ENCODE measurements at places on chromosomes 6 and 20.
A peak's percentile ranks its signal among the peaks of the same experiment; 100 is the strongest.

DNA sequence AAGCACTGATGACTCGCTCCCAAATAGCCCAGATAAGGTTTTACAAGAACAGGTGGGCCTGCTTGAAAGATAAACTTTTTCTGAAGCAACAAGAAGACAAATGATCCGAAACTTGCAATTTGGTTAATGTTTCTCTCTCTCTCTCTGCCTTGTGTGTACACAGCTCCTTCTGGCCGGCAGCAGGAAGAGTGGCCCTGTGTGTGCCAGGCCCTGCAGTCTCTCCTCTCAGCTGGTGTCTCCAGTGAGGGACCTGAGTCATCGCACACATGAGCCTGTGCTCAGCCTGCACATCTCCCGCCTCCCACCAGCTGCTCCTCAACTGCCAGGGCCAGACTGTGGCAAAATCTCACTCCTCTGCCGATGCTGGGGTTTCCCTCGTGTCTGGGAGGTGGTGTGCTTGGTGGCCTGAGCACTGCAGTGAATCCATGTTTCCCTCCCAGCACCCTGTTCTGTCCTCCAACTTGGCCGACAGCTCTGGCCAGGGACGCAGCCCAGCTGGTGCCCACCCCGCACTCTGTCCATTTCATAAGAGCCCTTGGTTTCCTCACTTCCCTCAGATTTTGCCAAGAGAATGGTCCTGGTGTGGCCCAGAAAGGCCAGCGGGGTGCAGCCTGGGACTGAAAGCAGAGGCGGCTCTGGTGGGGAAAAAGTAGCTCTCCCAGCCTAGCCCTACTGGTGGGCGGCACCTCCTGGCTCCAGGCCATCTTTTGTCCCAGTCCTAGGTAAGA is 49.4 kb downstream of the ERMARD start:
- DNase-seq: peak; percentile 68

DNA sequence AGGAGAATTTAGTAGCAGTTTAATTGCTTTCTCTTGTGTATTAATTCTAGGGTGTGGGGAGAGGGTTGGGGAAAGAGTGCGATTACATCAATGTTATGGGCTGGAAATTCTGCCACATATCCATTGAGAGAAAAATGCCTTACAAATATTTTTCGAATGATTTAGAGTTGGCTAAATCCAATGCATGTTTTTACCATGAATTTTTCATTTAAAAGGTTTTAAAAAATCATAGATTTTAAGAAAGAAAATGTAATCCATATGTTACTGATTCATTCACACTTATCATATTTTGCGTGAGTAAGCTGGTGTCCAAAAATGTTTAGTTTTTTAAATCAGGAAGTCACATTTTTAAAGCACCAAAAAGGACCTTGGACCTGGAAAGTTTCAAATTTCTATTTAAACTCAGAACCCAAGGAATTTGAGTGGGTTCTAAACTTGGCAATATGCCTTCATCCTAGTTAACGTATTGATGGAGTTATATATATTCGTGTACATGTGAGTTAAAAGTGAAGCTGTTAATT is 627.4 kb upstream of the CITED2 start:
- DNase-seq: peak; percentile 77

GRCh38 chr20:58963060-58963584 is 17.9 kb upstream of the NELFCD start:
- no peak for DNase-seq

DNA sequence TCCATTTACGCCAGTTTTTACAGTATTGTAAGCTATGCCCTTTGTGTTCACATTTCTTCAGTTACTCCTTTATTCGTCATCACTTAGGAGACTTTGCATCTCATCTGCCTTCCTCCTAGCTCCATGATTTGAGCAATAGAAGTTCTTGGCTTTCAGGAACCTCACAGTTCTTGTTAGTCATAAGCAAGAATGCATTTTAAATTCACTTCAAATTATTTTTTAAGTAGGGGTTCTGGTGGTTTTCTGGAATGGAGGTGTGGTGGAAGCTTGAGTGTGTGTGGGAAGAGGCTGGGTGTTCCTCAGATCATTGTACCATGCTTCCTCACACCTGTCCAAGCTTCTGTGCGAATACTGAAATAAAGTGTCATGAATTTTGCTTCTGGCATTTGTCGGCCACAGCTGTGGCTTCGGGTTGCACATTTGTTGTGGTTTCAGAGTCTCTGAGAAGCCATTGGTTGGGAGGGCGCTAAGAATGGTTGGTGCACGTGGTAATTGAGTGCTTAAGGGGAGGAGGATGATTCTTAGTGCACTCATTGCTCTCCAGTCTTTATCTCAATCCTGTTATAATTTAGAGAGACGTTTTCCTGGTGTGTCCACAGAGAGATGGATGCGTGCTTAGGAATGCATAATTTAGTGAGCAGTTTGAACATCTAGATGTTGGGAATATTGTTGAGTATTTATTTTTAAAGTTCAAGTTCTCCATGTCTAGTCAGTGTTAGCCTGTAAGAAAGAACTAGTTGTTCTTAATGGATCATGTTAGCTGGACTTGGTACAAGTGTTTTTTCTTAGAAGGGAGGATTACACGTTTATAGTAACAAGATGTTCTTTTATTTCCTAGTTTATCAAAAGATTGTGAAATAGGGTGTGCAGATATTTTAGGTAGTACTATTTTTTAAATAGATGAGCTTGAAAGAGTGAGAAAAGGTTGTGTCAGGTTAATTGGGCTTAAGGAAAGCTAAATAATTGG is 31.9 kb downstream of the FOXO3 start:
- peak; percentile 82 for DNase-seq

DNA sequence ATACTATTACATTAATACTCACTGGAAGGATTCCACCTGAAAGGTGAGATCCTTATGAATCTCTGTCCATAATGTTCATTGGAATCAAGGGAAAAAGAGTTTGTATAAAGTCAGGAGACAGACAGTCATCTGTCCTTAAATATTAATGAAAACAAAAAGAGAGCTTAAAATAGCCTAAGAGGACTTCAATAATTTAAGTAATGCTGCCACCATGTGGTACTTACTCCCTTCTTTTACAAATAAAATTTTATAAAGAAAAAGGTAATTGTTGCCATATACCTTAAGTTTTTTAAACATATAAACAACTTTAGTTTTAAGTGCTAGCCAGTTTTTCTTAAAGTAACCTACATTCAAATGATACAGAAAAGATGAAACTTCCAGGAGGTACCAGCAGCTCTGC is 5.1 kb downstream of the BLOC1S5 start:
- peak; percentile 22 for DNase-seq

DNA sequence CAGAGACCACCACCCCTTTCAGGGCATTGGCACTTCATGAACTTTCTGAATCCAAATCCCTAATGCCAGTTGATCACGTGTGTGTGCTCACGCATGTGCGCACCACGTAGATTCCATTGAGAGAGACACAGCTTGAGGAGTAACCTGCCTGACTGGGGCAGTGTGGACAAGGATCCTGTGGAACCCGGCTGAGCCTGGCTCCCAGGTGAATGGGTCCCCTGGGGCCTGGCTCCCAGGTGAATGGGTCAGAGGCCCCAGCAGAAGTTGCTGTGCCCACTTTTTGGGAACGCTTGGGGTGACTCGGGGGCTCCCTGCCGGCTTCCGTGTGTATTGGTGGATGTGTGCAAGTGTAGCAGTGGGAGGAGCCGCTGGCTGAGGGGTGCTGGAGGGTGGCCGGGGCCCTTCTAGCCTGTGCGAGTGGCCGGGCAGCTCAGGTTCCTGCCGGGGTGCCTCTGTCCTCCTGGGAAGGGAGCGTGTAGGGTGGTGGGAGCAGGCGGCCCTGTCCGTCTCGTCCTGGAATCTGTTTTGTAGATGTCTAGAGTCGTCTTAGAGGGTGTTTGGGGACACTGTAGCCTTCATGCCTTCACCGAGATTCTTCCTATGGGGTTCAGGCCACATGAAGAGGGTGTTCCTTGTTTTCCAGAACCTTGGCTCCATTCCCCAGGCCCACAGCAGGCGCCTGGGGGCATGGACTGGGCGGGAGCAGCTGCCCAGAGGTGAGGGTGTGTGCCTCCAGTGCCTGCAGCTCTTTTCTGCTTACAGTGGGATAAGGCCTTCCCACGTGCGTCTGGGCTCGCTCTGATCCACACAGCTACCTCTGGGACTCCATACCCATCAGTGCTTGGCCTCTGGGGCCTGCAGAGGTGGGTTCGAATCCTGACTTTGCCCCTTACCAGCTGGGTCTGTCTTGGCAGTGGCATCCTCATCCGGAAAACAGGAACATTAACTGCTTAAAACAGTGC is 3.2 kb downstream of the RBM38 start:
- no peak for DNase-seq

DNA sequence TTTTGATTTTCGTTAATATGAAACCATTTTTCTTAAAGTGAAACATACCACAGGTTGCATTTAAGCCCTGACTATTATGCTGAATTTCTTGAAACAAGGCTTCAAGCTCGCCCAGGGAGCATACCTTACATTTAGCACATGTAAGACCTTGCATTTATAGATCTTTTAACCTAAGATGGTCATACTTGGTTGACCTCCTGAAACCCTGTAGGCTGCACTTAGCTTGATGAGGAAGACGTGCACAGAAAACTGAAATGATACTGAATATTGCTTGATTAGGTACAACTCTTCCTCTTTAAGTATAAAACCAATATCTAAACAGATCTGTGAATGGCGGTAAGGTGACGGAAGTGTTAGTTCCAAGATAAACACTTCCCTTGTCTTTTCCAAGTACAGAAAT is 82.2 kb downstream of the CTNNBL1 start:
- DNase-seq: no peak

DNA sequence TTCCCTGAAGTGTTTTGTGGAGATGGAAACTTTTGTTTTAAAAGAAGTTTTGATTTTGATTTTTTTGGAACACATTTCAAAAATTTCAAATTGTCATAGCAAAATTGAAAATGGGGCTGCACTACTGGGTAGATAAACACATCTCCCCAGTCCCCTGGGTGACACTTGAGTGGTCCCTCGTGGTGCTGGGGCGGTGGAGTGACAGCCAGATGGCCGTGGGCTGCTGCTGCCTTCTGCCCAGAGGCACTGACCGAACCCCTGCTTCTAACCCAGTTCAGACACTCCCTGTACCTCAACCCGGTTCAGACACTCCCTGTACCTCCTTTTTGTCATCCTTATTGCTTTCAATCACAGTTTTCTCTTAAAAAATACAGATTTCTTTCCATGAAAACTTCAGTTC is 69.9 kb upstream of the SYNJ2 start:
- DNase-seq: no peak

DNA sequence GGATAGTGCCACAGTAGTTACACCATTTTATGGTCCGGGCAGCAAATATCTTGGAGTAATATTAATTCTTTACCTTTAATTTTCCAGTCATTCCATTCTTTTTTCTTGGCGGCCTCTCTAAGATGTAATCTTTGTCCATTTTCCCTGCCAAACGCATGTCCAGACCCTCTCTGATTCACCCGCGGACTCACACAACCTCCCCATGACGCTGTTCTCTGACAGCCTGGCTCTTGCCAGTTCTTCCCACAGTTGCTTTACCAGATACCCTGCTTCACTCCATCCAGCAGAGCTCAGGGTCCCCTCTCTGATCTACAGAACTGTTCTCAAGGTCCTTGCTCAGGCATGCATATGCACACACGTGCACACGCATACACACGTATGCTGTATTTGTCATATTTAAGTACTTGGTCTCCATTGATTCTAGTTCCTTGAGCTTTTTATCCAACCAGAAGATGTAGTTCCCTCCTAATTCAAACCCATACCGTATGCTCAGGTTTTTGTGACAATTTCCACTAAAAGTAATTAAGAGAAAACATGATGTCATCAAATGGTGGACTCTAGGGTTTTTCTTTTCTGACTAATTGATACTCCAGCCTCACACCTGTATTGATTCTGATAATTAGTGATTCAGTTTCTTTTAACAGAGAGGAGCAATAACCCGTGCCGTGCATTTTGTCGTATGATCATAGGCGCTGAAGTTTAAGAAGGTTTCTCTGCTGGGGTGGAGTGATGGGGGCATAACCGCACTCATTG is 10.0 kb downstream of the BPHL start:
- DNase-seq: no peak

GRCh38 chr6:118856301-118856700 is 37.7 kb upstream of the ASF1A start:
- DNase-seq: peak; percentile 5

DNA sequence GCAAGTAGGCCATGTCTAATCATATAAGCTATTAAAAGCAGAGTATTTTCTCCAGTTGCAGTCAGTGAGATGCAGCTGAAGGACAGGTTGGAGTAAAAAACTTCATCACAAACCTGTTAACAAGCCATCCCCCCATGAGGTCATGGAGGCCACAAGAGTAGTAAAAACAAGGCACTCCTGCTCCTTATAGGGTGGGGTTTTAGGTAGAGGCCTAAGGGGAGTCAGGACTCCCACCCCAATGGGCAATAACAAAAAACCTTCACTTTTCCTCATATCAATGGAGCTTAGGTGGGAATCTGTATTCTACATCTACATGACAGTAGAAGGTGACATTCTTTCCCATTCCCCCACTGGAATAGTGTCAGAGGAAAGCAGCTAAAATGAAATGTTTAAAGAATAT is 428.1 kb upstream of the KHDRBS2 start:
- DNase-seq: no peak

- DNase-seq: no peak
Measured at GRCh38 chr6:54646069-54646950, 200.3 kb upstream of the FAM83B start.

DNA sequence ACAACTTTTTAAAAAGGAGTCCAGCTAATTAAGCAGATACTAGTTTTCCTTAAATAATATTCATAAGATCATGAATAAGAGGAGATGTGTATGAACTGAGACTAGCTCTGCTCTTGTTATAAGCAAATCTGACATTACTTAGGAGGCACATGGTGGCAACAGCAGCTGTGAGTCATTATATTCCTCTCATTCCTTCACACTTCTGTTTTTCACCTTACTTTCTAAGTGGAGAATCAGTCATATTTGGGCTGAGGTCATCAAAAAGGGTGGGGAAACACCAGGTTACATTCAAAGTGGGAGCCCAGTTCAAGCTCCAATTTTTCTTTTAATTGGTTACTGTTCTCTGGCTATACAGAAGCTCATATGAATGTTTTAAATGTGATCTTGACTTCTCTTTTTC is 6.0 kb upstream of the RIPPLY2 start:
- DNase-seq: no peak

- no peak for DNase-seq
Measured at GRCh38 chr6:45727819-45728449, 287.7 kb downstream of the CLIC5 start.

DNA sequence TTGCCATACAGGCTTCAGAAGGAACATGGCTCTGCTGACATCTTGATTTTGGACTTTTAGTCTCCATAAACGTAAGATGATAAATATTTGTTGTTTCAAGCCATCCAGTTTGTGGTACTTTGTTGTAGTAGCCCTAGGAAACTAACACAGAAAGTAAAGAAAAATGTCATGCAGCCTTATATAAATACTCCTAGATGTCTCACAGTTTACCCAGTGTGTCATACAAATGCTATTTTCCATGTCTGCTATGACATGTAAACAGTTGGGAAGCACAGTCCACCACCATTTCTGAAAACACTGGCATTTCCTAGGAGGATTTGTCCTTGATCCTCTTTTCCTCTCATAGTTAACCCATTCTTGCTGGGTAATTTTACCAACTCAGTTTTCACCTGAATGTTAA is 30.6 kb upstream of the ME1 start:
- peak; percentile 13 for DNase-seq

Data from EL (cell line).